Activated T-helper 2 cell treated with anti-CD3 and anti-CD28 coated beads, Interferon-gamma antibody, Interleukin-2, Interleukin-4, amounts not matched to agents 10 μg/mL and 5 μg/mL and 100 μg/mL, durations not matched to agents 14 hours and 24 hours and 36 hours (primary cell): ENCODE measurements at places on chromosomes 2 and 18.

- H3K4me3 ChIP-seq, result no peak overlapping the region
- peaks cover 21% of the 10 kb centered on the region for H3K27me3 ChIP-seq
- no peak overlapping the region for H3K27ac ChIP-seq
- H3K4me1 ChIP-seq, result peaks cover 3% of the 10 kb centered on the region
These were observed 23.7 kb downstream of the CYP27A1 start for GRCh38 chr2:218805627-218806026.

GRCh38 chr2:110732422-110733413 is at the start of gene ACOXL:
TSS of gene ACOXL (plus strand) at chr2:110732573. CDS start at chr2:110768390, 35,817 bp downstream.
- peaks cover 12% of the 10 kb centered on the region for H3K4me1 ChIP-seq
- peaks cover 3% of the 10 kb centered on the region for H3K36me3 ChIP-seq
- no peak within 1 kb of the TSS for H3K27ac ChIP-seq
- DNase-seq, result no peak
- H3K4me3 ChIP-seq, result peak within 1 kb of the TSS; percentile 61

- H3K4me1 ChIP-seq, result peaks cover 10% of the 10 kb centered on the region
- no peaks in the 10 kb centered on the region for H3K27me3 ChIP-seq
- no peak for DNase-seq
These were observed 217.6 kb upstream of the FOSL2 start for GRCh38 chr2:28175028-28175427.

DNA sequence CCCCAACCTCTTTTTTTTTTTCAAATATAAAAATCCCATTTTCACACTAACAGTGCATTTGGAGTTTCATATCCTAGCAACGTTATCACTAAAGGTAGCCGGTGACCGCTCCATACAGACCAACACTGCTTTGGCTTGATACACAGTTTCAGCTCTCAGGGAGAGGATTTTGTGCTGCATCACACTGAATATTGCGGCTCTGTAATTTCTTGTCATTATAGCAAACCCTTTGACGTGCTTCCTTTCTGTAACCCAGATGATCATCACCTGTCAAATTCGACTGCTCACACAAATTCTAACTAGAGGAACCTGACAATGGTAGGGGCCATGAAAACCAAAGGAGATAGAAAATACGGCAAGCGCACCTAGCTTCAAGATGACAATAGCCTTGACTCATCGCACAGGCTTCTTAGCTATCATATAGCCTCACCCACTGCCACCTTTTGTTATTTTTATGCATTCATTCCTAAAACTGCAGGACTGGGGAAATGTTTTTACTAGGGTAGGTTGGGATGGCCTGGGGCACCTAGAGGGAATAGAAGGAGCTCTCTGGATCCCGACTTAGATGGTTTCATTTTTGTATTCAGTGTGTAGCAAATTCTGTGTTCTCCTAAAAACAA is 582.9 kb upstream of the PIK3C3 start:
- no peak overlapping the region for H3K4me3 ChIP-seq
- DNase-seq, result no peak
- no peak overlapping the region for H3K27ac ChIP-seq
- H3K4me1 ChIP-seq, result no peaks in the 10 kb centered on the region
- no peaks in the 10 kb centered on the region for H3K36me3 ChIP-seq
- no peaks in the 10 kb centered on the region for H3K27me3 ChIP-seq

DNA sequence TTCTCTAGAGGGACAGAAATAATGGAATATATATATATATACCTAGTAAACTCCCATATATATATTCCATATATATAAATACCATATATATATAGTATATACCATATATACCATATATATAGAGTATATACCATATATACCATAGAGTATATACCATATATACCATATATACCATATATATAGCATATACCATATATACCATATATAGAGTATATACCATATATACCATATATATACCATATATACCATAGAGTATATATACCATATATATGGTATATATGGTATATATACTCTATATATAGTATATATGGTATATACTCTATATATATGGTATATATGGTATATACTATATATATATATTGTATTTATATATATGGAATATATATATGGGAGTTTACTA is 62.0 kb upstream of the CAVIN2 start:
- H3K36me3 ChIP-seq, result no peaks in the 10 kb centered on the region
- H3K4me1 ChIP-seq, result peaks cover 2% of the 10 kb centered on the region
- no peak for DNase-seq
- H3K27me3 ChIP-seq, result no peaks in the 10 kb centered on the region

DNA sequence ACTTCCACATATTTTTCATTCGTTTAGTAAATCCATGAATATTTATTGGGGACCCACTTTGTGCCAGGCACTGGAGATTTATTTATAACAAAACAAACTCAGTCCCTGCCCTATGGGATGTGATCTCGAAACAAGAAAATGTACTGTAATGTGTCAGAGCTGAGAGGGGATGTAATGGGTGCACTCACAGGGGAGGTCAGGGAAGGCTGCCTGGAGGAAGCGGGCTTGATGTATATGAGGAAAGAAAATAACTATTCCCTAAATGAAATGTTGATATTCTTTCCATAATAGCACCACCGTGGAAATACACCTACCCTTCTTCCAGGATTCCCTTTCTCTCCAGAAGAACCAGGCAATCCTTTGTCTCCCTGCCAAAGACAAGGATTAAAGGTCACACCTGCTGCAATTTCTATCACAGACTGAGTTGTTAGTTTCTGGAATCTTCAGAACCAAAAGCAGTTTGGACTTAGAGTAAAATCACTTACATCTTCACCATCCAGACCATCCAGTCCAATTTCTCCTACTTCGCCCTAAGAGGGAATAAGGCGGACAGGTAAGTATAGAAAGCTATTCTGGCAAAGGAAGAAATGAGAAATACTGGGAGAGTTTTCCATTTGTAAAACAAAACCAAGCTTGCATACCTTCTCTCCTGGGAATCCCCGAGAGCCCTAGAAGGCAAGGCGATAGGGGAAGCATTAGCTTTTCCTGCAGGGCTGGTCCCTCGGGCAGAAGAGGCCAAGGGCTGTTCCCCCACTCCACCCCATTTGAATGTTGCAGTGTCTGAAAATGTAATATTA is 55.0 kb downstream of the COL6A3 start:
- no peaks in the 10 kb centered on the region for H3K4me1 ChIP-seq
- no peaks in the 10 kb centered on the region for H3K27me3 ChIP-seq
- H3K4me3 ChIP-seq, result no peak overlapping the region
- H3K27ac ChIP-seq, result no peak overlapping the region
- no peaks in the 10 kb centered on the region for H3K36me3 ChIP-seq
- no peak for DNase-seq

- no peak overlapping the region for H3K4me3 ChIP-seq
- H3K27ac ChIP-seq, result no peak overlapping the region
- H3K27me3 ChIP-seq, result peaks cover 20% of the 10 kb centered on the region
- no peaks in the 10 kb centered on the region for H3K4me1 ChIP-seq
- DNase-seq, result no peak
These were observed 78.5 kb downstream of the MAIP1 start for GRCh38 chr2:200033929-200034328.

DNA sequence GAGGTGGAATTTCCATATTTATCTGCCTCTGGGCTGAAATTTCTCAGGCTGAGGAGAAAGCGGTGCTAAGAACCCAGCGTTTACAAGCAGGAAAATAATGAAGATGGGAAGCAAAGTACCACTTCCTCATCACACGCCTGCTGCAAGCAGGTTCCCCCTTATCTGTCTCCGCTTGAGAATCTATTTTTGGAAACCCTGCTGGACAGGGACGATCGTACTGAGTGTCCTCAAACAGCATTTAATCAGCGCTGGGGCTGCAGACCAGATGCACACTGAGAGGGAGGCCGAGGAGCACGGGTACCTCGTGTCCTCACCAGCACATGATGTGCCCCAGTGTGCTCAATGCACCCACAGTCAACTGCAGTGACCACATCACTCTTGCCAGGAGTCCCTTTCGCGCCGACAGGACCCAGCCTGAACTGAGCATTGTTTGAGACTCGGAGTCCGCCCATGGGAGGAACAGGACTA is 160.4 kb downstream of the HDAC4 start:
- peaks cover 15% of the 10 kb centered on the region for H3K4me1 ChIP-seq
- no peak for DNase-seq
- H3K4me3 ChIP-seq, result no peak overlapping the region
- H3K27ac ChIP-seq, result no peak overlapping the region
- H3K36me3 ChIP-seq, result peaks cover 16% of the 10 kb centered on the region
- no peaks in the 10 kb centered on the region for H3K27me3 ChIP-seq

GRCh38 chr2:98379311-98380202 is 33.3 kb downstream of the CNGA3 start:
- peaks cover 6% of the 10 kb centered on the region for H3K27me3 ChIP-seq
- DNase-seq, result no peak
- no peak overlapping the region for H3K4me3 ChIP-seq
- H3K36me3 ChIP-seq, result no peaks in the 10 kb centered on the region
- no peak overlapping the region for H3K27ac ChIP-seq
- H3K4me1 ChIP-seq, result no peaks in the 10 kb centered on the region

GRCh38 chr2:43343573-43344304 is 117.3 kb upstream of the ZFP36L2 start:
- H3K4me3 ChIP-seq, result no peak overlapping the region
- peaks cover 19% of the 10 kb centered on the region for H3K36me3 ChIP-seq
- H3K27ac ChIP-seq, result no peak overlapping the region
- H3K27me3 ChIP-seq, result no peaks in the 10 kb centered on the region

- H3K4me1 ChIP-seq, result no peaks in the 10 kb centered on the region
- H3K27me3 ChIP-seq, result no peaks in the 10 kb centered on the region
- H3K36me3 ChIP-seq, result no peaks in the 10 kb centered on the region
- no peak overlapping the region for H3K4me3 ChIP-seq
These were observed 276.1 kb downstream of the RIT2 start for GRCh38 chr18:42839408-42839807.

- no peak overlapping the region for H3K27ac ChIP-seq
- peaks cover 62% of the 10 kb centered on the region for H3K36me3 ChIP-seq
- no peak for DNase-seq
These were observed 124.4 kb downstream of the TTC27 start for GRCh38 chr2:32752205-32752604.

GRCh38 chr18:28903306-28903705 is 726.4 kb upstream of the CDH2 start:
- no peak for DNase-seq
- H3K4me3 ChIP-seq, result no peak overlapping the region
- H3K27me3 ChIP-seq, result no peaks in the 10 kb centered on the region
- no peaks in the 10 kb centered on the region for H3K4me1 ChIP-seq

DNA sequence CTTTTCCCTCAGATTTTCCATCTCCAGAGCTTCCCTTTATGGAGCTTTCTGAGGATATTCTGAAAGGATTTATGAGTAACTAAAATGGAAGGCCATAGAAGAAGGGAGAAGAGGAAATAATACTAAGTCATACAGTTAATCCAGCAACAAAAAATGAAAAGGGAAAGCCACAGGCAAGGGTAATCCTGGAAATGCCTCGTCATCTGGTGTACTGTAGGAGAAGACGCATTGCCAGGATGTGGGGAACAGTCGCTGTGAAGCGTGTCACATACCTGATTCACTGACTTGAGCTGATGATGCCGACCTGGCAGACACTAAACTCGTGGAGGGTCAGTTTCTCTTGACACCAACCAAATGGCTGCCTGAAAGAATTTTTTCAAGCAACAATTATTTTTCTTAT is 34.7 kb upstream of the ALPP start:
- no peak for DNase-seq

DNA sequence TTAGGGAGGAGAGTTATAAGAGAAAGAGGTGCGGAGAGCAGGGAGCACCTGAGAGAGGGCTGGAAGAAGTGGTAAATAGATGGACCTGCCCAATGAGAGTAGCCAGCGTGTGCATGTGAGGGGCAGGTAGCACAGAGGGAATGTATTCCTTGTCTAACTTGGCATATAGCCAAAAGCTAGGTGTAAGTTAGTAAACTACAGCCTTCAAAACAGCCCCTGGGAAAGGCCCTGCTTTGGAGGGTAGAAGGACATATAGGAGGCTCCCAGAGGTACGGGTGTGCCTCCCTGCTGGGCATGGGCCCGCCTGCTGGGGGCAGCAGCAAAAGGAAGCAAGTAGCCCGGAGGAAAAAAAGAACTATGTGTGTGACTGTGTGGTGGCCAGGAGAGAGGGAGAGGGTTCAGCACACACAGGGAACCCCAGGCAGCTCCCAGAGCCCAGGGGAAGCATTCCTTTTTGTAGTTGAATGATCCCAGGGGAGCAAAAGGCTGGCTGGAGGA is 48.0 kb downstream of the TCF7L1 start:
- peaks cover 4% of the 10 kb centered on the region for H3K27me3 ChIP-seq
- DNase-seq, result no peak
- H3K4me1 ChIP-seq, result peaks cover 1% of the 10 kb centered on the region
- H3K27ac ChIP-seq, result no peak overlapping the region

DNA sequence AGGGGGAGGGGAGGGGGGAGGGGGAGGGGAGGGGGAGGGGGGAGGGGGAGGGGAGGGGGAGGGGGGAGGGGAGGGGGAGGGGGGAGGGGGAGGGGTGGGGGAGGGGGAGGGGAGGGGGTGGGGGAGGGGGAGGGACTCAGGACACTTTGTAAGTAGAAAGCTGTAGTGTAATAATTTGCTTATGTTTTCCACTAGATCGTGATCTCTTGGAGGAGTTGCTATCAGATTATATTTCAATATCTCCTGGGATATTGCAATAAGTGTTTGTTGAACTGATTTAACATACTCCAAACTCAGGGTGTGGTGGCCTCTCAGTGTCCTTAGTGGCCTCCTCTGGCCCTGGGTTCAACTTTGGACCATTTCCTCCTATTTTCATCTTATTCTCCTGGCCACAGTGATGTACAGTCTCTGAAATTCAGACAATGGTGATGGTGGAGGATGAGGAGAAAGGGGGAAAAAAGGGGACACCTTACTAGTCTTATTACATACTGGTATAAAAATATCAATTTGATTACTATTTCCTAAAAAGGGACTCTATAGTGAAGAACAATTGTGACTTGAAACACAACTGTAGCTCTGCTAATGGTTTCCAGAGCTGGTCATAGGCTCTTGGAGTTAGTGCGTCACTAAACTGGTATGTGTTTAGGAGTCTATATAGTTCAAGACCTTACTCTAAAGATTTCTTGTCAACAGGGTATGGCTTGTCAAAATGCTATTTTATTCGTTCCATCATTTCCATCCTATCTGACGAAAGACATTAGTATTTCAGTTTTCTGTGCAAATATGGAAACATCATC is 89.6 kb downstream of the DDX1 start:
- DNase-seq, result no peak
- H3K36me3 ChIP-seq, result no peaks in the 10 kb centered on the region
- H3K4me3 ChIP-seq, result no peak overlapping the region
- H3K4me1 ChIP-seq, result no peaks in the 10 kb centered on the region
